ENCODE measurements at places on chromosomes 4 and X. TPM values are rescaled to one million over a fixed set of nuclear protein-coding genes. Genes with fewer than 3 reads are reported as not detected.

- DNase-seq = no peak
These were observed 49.9 kb upstream of the MND1 start for GRCh38 chr4:153294631-153295030.

VCX2 gene
- total RNA-seq = not detected

AGA gene
- 20.5 TPM for total RNA-seq

DNA sequence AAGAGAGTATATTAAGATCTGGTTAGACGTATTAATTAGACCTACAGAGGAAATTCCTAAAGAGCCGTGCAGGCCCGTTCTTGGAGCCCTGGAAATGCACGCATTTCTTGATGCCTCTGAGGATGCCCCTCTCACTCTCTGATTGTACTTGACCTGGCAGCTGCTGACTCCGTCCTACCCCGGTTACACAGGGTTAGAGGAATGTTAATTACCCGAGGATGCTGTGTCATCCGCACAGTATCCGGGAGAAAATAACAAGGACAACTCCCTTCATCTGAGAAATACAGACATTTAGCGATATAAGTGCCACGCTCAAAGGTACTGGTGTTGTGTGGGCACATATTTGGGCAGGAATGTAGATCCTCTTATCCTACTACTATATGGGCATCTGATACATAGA lies 404.6 kb upstream of the FAT1 start:
- no peak for DNase-seq

PRAF2 gene
- total RNA-seq = 24.1 TPM

DNA sequence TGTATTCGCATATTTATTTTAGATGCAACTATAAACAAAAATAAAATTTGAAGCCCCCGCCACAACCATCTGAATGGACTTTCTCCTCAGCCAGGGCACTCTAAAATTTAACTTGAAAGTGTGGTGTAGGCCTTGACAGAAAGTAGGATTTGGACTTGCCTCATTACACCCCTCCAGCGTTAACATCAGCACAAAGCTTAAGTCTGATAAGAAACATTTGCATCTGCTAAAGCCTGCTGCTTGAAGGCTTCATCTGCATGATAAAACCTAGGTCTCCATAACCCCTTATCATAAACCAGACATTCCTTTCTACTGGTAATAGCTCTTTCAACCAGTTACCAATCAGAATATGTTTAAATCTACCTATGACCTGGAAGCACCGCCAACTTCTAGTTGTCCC lies 1046.5 kb downstream of the FAT4 start:
- DNase-seq = no peak

DNA sequence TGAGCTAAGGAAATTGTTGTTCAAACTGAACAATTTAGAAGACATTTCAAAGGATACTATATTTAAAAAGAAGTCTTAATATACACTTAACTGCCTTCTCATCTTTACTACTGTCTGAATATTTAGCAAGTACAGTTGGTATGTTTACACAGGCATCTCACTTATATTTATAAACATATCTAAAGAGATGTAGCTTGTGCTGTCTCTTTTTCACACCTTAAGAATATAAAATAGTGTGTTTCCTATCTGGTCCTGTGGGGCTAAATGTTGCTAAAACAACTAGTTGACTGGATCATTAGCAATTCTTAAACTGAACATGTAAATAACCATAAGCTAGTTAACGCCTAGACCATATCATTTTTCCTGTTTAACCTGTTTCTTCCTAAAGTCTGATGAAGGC lies 336.3 kb downstream of the PPP3CA start:
- DNase-seq = no peak

GRCh38 chr4:60396341-60397049 lies 803.6 kb upstream of the ADGRL3 start:
- DNase-seq = no peak

- peak; percentile 15 for DNase-seq
These were observed 73.8 kb upstream of the FREM3 start for GRCh38 chr4:143773998-143774895.

MID1 gene
- total RNA-seq = 32.5 TPM

S100G gene
- total RNA-seq = not detected

GPC3 gene
- 197 TPM for total RNA-seq

POF1B gene
- total RNA-seq = 0.73 TPM

DNA sequence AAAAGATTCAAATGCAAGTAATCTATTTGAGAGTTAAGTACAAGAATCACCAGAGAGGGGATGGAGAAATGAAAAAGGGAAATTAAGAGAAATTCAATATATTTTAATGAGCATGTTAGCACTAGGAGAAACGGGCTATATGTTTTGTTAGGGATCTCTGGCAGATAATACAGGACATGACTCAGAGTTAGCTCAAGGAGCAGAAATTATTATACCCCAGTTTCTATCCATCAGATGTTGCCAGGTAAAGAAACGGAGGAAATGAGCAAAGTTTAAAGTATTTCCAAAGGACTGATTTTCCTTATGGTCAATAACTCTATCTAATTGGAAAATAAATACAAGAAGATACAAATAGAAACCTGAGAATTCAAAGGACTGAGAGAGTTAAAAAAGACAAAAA lies 867.6 kb downstream of the TRAM1L1 start:
- no peak for DNase-seq

DNA sequence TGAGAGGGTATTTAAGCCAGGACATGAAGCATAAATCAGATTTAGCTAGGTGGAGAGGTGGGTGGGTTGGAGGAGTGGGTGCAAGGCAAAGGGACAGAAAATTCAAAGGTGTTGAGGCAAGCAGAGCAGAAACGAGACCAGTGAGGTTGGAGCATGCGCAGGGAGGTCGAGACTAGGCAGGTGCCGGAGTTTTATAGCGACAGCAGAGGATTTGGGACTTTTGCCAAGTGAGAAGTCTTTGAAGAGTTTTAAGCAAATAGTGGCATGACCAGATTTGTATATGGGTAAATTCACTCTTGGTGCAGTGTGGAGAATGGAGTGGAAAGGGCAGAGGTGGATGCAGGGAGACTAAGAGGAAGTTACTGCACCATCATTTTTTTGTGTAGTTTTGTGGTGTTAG lies 107.0 kb upstream of the TLR2 start:
- no peak for DNase-seq

JAKMIP1 gene
- total RNA-seq = 0.89 TPM

DNA sequence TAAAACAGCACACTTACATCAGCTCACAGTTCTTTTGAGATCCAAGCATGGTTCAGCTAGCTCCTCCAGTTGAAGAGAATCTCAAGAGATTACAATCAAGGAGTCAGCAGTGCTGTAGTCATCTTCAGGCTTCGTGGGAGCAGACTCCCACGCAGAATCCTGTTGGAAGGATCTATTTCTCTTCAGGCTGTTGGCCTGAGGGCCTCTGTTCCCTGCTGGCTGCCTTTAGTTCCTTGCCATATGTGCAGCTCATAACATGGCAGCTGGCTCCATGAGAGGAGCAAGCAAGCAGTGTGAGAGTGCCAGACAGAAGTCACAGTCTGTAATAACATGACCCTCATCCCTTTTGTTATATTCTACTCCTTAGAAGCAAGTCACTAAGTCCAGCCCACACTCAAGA lies 168.6 kb downstream of the COX18 start:
- no peak for DNase-seq

DCAF16 gene
- 63.1 TPM for total RNA-seq

DNA sequence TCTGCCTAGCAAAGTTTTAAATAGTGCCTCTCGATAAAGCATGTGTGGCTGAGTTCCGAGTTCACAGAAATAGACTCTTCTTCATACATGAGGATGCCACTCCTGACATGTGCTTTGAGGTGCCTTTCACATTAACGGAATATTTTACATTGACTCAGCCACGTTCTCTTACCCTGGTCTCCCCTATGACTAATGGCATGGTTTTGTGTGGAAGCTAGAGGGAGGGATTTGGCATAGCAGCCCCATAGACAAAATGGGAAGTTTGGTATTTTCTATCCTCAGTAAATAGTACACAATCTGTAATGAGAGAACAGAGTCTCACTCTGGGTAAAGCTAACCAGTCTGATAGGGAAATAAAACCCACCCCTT lies 68.9 kb downstream of the PCDH19 start:
- no peak for DNase-seq

GRCh38 chrX:46447384-46447783 lies 97.8 kb downstream of the ZNF674 start:
- DNase-seq = no peak

- DNase-seq = no peak
These were observed 78.3 kb downstream of the SLC4A4 start for GRCh38 chr4:71417150-71417549.

GRCh38 chr4:115275615-115276014 lies 162.2 kb upstream of the NDST4 start:
- no peak for DNase-seq

DNA sequence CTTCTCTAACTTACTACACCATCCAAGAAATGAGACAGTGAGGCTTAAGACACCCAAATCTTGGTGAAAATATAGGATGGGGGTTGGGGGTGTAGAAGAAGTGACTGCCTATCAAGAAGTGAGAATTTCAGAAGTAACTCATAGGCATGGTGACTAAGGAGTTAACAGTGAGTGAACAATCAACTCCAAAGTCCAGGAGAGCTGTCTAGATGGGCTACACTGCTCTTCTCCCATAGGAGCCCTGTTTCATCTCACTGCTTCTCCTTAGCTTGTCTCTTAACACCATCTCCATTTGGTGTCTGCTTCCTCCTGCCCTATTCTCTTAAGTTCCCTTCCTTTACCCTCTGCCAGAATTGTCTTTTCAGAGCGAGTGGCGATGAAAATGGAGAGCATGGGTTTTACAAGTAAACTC lies 22.7 kb downstream of the FABP2 start:
- no peak for DNase-seq

GRCh38 chr4:106993827-106994226 lies 42.3 kb downstream of the DKK2 start:
- DNase-seq = no peak

GRCh38 chr4:184193556-184194525 lies 23.8 kb downstream of the ENPP6 start:
- no peak for DNase-seq

DNA sequence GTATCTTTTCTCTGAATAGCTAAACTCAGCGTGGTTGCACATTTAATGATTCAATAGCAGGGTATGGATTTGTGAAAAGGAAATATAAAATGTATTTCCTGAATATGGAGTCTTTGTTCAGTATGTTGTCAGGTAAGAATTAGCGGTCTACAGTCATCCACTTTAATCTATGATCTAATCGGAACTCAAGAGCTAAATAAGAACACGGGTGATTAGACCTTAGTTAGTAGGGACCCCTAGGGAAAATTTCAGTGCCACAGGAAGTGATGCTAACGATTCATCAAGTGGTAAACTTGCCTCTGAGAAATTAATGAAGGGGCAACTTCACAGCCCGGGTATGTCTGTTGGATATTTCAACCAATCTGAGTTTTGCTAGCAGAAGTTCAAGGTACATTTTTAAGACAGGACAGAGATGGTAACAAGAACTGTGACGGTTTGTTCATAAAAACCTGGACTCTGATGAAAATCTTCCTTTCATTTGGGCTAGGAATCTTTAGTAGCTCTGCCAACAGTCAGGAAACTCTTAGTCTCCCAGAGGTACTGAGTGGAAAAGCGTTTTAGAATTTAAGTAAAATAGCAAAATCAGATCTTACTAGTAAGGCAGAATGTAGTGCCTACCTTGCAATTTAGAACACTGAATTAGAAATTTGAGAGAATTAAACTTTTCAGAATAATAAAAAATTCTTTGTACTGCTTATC lies 47.1 kb downstream of the PCDH7 start:
- DNase-seq = no peak
